ENCODE measurements at places on chromosomes 16 and 17. TPM values are rescaled to one million over a fixed set of nuclear protein-coding genes. Genes with fewer than 3 reads are reported as not detected.

CRHR1 gene
- total RNA-seq: 0.38 TPM

SLC12A3 gene
- 0.18 TPM for total RNA-seq

CHST6 gene
- total RNA-seq: 3.4 TPM

UTS2R gene
- not detected for total RNA-seq

RAB40B gene
- 17.5 TPM for total RNA-seq

GRCh38 chr17:73718912-73719311 is 74.7 kb upstream of the SDK2 start:
- no peak overlapping the region for H3K27ac ChIP-seq
- H3K27me3 ChIP-seq: peaks cover 4% of the 10 kb centered on the region
- H3K4me1 ChIP-seq: no peaks in the 10 kb centered on the region
- H3K36me3 ChIP-seq: no peaks in the 10 kb centered on the region

- H3K27ac ChIP-seq: no peak overlapping the region
- no peaks in the 10 kb centered on the region for H3K27me3 ChIP-seq
- no peak overlapping the region for H3K4me3 ChIP-seq
- no peaks in the 10 kb centered on the region for H3K36me3 ChIP-seq
- no peaks in the 10 kb centered on the region for H3K4me1 ChIP-seq
- DNase-seq: no peak
Measured at GRCh38 chr17:52686140-52686539, 527.6 kb upstream of the CA10 start.

DNA sequence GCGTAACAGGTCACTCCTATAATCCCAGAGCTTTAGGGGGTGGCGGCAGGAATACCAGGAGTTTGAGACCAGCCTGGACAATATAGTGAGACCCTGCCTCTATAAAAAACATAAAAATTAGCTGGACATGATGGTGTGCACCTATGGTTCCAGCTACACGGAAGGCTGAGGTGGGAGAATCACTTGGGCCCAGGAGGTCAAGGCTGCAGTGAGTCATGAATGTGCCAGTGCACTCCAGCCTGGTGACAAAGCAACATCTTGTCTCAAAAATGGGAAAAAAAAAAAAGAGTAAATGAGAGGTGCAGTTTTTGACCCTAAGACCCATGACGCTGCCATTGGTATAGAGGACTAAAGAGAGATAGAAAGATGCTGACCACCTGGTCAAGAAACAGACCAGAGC is 16.1 kb downstream of the PARN start:
- peaks cover 18% of the 10 kb centered on the region for H3K36me3 ChIP-seq
- no peak overlapping the region for H3K27ac ChIP-seq
- H3K4me3 ChIP-seq: no peak overlapping the region
- no peaks in the 10 kb centered on the region for H3K4me1 ChIP-seq
- no peaks in the 10 kb centered on the region for H3K27me3 ChIP-seq

- no peak for DNase-seq
- no peaks in the 10 kb centered on the region for H3K27me3 ChIP-seq
- no peak overlapping the region for H3K27ac ChIP-seq
Measured at GRCh38 chr16:89351645-89352044, 134.1 kb downstream of the ZNF778 start.

DNA sequence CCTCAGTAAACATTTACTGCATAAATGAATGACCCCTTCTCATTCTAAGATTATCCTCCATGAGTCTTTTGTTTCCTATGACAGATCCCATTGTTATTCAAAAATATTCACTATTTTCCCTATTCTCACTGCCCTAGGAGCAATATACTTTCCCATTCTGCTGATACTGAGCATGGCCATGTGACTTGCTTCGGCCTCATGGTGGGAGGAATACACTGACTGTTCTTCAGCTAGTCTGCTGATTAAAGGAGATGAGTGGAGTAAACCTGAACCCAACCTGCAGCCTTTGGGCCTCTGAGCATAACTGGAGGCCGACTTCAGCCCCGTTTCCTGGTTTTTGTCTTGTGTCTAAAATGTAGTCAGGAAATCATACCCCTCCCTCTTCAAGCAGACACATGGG is 531.8 kb upstream of the SALL1 start:
- no peak for DNase-seq
- H3K4me1 ChIP-seq: no peaks in the 10 kb centered on the region
- H3K27me3 ChIP-seq: no peaks in the 10 kb centered on the region
- no peak overlapping the region for H3K4me3 ChIP-seq
- H3K36me3 ChIP-seq: no peaks in the 10 kb centered on the region

GRCh38 chr16:63613701-63614100 is 1508.2 kb downstream of the CDH11 start:
- H3K4me1 ChIP-seq: no peaks in the 10 kb centered on the region
- DNase-seq: peak; percentile 48
- H3K36me3 ChIP-seq: no peaks in the 10 kb centered on the region

- H3K27ac ChIP-seq: peak overlapping the region; percentile 74
- no peaks in the 10 kb centered on the region for H3K27me3 ChIP-seq
- H3K4me1 ChIP-seq: peaks cover 48% of the 10 kb centered on the region
- no peak overlapping the region for H3K4me3 ChIP-seq
- H3K36me3 ChIP-seq: no peaks in the 10 kb centered on the region
Measured at GRCh38 chr17:73304438-73304837, 7.4 kb downstream of the CDC42EP4 start.

- peak overlapping the region; percentile 35 for H3K27ac ChIP-seq
- no peak overlapping the region for H3K4me3 ChIP-seq
- no peaks in the 10 kb centered on the region for H3K36me3 ChIP-seq
- H3K27me3 ChIP-seq: no peaks in the 10 kb centered on the region
Measured at GRCh38 chr17:64196601-64197000, 66.5 kb downstream of the TEX2 start.

DNA sequence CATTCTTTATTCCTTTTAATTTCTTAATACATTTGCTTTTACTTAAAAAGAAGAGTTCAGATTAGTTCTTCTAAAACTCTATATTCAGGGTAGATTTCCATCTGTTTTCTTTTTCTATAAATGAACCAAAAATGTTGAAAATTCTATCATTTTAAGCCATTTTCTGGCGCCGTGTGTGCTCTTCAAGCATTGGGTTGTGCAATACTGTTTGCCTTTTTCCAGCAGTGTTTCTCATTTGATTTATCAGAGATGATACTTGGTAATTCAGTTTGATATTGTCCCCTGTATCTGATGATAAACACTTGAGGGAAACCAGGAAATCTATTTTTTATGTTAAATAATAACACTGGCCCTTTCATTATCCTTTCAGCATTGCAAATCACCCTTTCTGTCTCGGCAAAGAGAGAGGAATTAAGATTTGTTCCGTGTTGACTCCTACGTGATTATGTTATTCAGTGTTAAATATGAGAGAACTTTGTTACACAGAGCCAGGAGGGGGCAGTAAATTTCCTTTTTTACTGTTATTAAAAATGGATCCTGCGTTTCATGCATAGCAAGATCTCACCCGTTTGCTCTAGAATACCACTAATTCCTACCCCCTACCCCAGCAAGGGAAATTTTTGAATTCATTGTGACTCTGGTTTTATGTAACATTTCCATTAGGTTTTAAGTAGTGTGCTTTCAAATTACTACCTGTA is 606.9 kb upstream of the RBFOX1 start:
- H3K36me3 ChIP-seq: no peaks in the 10 kb centered on the region
- H3K27ac ChIP-seq: no peak overlapping the region
- DNase-seq: no peak

DNA sequence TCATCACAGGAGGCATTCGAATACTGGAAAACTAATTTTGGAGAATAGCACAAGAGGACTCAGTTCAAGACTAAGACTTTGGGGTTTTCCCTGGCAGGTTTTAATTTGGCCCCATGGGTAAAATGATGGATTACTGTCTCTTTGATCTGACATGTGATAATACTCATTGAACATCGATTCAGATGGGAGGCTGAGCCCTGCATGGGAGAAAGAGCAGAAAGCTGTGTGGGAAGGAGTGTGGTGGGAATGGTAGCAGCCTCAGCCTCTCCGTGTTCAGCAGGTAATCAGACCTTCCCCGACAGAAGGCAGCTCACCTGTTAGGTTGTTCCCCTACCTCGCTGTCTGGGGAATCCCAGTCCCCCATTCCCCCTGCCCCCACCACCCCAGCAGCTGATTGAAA is 124.7 kb upstream of the TNRC6C start:
- H3K4me1 ChIP-seq: peaks cover 54% of the 10 kb centered on the region
- H3K27me3 ChIP-seq: no peaks in the 10 kb centered on the region
- no peak overlapping the region for H3K4me3 ChIP-seq

- no peaks in the 10 kb centered on the region for H3K4me1 ChIP-seq
- H3K4me3 ChIP-seq: no peak overlapping the region
- peak; percentile 3 for DNase-seq
- no peaks in the 10 kb centered on the region for H3K27me3 ChIP-seq
- H3K36me3 ChIP-seq: no peaks in the 10 kb centered on the region
Measured at GRCh38 chr16:9950658-9951057, 231.6 kb downstream of the GRIN2A start.

- peaks cover 4% of the 10 kb centered on the region for H3K36me3 ChIP-seq
- H3K27me3 ChIP-seq: no peaks in the 10 kb centered on the region
- no peaks in the 10 kb centered on the region for H3K4me1 ChIP-seq
- no peak overlapping the region for H3K27ac ChIP-seq
Measured at GRCh38 chr16:1561266-1561665, 27.8 kb downstream of the TMEM204 start.

Measured in astrocyte (in vitro differentiated cells and primary cell).